ENCODE measurements at places on chromosomes 4 and X.

DNA sequence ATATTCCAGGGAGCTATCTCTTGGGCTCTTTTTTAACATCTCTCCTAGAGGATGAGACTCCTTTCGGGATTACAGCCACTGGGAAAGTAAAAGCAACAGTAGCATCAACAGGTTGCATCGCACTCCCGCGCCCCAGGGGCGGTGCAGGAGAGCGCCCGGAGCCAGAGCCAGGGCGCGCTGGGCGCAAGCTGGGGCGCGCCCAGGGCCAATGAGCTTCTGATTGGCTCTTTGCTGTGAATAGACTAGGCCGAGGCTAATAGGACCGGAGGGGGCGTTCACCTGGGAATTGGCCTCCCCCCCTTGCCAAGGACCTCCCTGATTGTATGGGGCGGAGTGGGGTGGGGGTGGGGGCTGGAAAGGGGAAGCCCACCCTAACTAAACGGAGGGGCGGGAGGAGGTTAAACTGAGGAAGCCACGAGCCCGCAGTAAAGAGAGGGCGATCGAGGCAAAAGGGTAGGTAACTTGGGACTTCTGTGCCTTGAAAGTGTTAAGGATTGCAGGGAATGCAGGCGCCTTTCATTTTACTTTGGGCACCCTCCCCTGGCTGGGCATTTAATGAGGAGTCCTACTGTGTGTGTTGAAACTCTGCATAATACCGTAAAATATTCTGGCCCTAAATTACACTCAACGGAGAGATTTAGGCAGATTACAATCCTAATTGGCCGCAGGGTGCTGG, 1.1 kb upstream of the ATOH1 start:
- no peak for DNase-seq

DNA sequence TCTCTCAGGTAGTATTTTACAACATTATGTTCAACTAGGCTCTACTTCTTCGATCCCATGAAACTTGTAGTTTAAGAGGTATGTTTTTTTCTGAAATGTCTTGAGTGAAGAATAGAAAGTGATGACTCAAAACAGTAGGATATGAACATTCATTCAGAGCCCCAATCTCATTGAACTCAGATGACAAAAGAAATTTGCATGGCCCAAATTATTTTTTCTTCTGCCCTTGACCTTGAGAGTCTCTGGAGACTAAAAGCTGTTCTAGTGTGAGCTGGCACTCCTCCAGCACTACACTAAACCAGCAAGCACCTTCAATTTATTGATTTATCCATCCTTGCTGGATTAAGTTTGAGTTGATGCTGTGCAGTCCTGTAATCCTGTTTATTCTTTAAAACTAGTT, 4.0 kb downstream of the DCLK2 start:
- no peak for DNase-seq

- DNase-seq, result no peak
Observed at GRCh38 chrX:28158019-28158777, 176.9 kb upstream of the DCAF8L1 start.

DNA sequence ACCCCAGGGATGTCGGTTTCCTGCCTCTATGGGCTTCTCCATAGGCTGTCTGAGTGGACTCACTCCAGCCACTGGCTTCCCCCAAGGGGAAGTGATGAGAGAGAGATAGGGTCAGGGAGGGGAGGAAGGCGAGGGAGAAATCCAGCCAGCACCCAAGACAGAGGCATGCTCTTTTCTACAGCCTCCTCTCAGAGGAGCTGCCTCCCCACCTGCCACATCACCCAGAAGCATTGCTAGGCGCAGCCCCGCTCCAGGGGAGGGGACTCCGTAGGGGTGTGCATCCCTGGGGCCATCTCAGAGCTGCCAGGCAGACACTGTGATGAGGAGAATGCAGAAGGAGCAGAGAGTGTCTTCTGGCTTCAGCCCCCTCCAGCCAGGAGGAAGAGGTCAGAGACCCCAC, 109.5 kb upstream of the NKX1-1 start:
- no peak for DNase-seq

DNA sequence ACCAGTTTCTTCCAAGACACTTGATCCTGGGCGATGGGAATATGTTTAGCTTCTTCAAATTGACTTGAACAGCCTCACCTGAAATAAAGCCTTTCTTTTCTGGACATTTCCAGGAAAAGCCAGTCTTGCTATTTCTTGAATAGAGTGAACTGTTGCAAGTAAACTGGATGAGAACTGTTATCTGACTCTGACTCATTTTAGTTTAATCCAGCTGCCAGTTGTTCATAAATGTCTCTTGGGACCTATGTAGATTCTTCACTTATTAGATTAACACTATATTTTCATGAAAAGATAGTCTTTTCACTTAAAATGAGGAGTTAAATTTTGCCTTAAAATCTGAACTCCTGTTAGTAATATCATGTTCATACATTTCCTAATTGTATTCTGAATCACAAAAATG, 615.4 kb upstream of the GALNT7 start:
- DNase-seq, result peak; percentile 1
